GM23248 (cell line): ENCODE measurements at places on chromosomes 5 and 9.
A peak's percentile ranks its signal among the peaks of the same experiment; 100 is the strongest.

GRCh38 chr5:77993855-77994318 lies 217.7 kb upstream of the TBCA start:
- DNase-seq = no peak

GRCh38 chr5:78647351-78647818 lies 1.2 kb downstream of the LHFPL2 start:
- DNase-seq = peak; percentile 69

DNA sequence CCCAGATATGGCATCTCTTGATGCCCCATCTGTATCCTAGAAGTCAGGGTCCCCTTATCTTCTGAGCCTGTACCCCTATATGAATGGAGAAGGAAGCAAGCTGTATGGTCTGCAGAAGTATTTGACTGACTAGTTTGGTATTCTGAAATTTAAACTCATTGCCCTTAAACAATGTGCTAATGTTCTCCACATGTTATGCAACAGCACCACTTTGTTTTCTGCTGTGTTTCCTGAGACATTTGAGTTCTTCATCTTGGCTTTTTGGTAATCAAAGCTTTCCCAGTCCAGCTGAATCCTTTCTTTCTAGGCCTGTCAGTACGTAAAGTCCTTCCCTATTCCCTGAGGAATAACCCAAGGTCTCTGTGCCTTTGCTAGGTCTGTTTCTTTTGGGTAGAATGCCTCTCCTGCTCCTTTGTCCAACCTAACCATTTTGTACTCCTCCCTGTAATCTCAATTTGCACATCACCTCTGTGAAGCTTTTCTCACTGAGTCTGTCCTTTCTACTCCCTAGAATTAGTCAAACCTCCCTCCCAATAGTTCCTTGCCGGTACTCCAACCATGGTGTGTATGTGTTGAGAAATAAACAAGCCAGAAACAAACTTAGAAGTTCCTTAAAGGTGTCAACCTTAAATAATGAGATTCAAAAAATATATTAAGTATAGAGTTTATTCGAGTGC lies 72.1 kb upstream of the HSPB3 start:
- DNase-seq = peak; percentile 50

- DNase-seq = no peak
Observed at GRCh38 chr9:36116593-36116992, 19.9 kb upstream of the GLIPR2 start.

- peak; percentile 59 for DNase-seq
Observed at GRCh38 chr5:95959888-95960666, 1.6 kb downstream of the ELL2 start.

- peak; percentile 83 for DNase-seq
Observed at GRCh38 chr5:39518516-39518915, 93.7 kb upstream of the DAB2 start.

- peak; percentile 66 for DNase-seq
Observed at GRCh38 chr5:55418994-55419968, 111.5 kb downstream of the MTREX start.

DNA sequence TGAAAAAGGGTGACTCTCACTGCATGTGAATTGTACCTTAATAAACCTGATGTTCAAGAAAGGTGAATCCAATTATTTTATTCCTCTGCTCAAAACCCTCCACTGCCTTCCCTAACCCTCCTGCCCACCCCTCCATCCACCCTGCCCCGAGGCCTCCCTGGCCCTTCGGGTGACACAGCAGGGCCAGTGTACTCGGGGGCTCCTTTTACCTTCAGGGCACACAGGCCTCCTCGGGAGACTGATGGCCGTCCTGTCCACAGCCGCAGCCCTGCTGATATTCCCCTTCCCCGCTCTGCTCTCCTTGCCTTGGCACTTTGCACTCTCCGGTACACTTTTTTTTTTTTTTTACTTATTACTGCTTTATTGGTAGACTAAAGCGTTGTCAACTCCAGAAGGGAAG lies 234.0 kb downstream of the CACNA1B start:
- no peak for DNase-seq

GRCh38 chr5:6447384-6448140 lies 1.1 kb upstream of the UBE2QL1 start:
- no peak for DNase-seq

- DNase-seq = no peak
Observed at GRCh38 chr9:38109601-38110000, 40.6 kb upstream of the SHB start.

- DNase-seq = no peak
Observed at GRCh38 chr5:82992646-82993045, 84.5 kb downstream of the TMEM167A start.

DNA sequence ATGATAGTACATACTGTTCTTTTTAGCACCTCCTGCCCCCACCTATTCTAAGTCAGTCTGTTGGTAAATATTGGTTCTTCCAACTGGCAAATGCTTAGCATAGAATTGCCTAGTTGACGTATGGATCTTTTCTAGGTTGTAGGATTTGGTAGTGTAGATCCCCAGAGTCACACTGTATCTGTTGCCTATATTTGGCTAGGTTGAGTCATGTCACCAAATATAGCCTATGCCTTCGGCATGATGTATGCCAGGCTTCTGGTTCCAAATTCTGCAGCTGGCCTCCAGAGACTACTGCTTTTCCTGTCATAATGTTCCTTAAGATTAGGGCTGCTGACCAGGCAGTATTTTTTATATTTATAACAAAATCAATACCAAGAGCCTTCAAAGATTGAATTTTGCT lies 38.2 kb downstream of the CPEB4 start:
- peak; percentile 68 for DNase-seq

GRCh38 chr5:53890490-53890889 lies 330.1 kb downstream of the NDUFS4 start:
- DNase-seq = no peak

DNA sequence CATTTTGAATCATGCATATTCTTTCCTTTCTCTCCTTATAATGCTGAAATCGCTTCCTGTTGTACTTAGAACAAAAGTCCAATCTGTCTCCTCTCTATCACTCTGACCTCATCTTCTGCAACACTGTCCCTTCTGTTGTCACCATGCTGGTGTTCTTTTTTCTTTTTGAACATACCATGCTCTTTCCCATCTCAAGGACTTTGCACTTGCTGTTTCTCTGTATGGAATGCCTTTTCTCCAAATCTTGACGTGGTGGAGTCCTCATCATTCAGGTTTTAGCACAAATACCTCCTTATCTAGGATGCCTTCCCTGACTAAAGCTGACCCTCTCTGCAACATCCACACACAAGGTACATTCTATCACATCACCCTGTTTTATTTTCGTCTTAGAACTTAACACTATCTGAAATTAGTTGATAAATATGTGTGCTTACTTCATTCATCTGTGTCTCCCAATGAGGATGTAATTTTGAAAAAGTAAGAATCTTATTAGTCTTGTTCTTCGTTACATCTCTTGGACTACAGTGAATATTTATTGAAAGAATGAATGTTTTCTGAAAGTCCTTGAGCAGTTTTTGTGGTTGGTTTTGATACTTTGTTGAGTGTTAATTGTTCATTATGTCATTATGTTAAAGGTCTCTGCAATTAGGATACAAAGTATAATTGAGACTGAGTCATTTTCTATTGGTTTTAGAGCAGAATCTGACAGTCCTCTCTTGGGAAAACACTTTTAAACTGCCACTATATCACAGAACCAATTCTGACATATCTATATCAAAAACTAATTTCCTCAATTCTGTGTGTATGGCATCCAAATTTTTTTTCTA lies 145.3 kb upstream of the RASA1 start:
- DNase-seq = no peak

GRCh38 chr5:108862211-108862610 lies 114.5 kb downstream of the FER start:
- no peak for DNase-seq

GRCh38 chr5:96252596-96252995 lies 180.5 kb downstream of the PCSK1 start:
- peak; percentile 29 for DNase-seq

DNA sequence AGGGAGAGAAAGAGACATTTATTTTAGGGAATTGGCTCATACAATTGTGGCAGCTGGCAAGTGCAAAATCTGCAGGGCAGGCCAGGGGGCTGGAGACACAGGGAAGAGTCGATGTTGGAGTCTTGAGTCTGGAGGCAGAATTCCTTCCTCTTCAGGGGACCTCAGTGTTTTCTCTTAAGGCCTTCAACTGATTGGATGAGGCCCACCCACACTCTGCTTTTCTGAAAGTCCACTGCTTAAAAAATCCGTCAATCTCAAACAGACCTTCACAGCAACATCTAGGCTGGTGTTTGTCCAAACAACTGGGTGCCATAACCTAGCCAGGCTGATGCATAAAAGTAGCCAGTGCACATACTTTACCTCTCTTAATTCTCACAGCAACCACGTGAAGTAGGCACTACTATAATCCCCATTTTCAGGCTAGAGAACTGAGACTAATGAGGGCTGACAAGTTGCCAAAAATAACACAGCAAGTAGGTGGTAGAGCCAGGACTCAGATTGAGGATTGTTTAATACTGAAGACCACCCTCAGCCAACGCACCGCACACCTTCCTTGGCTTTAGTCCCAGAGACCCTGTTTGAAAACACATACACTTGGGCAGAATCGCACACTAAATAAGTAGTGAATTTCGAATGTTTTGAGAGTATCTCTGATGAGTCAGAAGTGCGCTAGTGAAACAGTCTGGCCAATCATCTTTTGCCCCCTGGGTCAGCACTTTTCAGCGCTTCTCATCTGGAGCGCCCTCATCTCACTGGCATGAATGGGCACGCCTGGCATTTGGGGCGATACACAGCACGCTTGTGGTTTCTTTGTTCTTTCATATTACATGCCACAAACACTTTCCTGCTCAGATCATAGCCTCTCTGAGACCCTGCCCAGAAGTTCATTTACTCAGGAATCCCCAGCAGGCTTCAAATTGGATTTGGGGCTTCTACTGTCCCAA lies 591.4 kb downstream of the CCDC171 start:
- DNase-seq = no peak

- DNase-seq = peak; percentile 77
Observed at GRCh38 chr9:136978073-136978864, 965 bp downstream of the PTGDS start.

DNA sequence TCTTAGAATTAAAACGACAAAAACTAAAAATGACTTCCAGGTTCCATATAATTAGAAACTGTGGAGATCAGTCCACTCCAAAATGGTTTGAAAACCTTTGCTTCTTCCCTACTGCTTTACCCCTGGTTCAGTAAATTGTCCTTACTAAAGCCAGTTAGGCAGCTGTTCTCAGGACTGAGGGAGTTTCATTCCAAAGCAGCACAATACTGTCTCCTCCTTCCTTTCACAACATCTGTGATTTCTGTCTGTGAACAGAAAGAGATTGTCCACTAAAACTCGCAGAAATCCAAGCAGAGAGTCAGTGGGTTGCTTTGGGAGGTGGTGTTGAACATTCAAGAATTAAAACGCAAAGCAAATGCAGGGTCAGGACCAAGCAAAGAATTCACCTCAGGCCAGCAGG lies 740.8 kb upstream of the ZNF608 start:
- peak; percentile 5 for DNase-seq

DNA sequence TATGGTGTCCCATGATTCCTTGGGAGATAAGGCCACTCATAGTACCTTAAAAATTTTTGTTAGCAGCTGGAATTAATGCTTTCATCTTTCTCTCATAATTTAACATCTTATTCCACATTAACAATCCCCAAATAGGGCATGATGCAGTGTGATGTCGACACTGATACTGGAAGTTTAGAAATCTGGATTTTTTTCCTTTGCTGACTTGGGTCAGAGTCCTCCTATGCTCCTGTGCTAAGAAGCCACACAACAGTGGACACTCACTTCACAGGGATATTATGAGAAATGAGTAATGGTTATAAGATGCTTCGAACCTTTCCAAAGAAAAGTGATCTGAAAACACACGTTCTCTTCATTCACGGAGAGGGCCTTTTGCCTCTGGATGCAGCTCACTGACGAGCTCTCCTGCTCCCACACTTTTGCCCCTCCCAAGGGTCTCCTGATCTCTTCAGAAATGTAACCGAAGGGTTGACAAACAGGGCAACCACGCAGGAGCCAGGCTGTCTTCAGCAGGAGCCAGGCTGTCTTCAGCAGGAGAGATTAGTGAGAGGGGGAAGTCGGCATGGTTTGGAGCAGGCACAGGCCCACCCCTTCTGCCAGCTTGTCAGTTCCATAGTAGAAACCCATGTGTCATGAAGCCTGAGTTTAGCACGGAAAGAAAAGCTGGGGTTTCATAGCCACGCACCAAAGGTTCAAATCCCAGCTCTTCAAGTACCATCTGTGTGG lies 247.8 kb downstream of the AOPEP start:
- peak; percentile 37 for DNase-seq

DNA sequence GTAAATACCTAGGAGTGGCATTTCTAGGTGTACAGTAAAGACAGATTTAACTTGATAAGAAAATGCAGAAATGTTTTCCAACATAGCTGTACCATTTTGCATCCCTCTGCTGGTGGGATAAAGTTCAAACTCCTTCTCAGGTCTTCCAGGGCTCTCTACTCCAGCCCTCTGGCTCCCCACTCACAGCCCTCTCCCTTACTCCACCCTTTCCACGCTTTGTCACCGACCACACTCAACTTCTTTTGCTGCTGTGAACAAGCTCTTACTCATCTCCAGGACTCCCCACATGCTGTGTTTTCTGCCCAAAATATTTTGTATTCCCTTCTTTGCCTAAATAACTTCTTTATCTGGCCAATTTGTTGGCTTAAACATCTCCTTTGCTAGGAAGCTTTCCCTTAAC lies 90.6 kb upstream of the OSMR start:
- DNase-seq = peak; percentile 85

DNA sequence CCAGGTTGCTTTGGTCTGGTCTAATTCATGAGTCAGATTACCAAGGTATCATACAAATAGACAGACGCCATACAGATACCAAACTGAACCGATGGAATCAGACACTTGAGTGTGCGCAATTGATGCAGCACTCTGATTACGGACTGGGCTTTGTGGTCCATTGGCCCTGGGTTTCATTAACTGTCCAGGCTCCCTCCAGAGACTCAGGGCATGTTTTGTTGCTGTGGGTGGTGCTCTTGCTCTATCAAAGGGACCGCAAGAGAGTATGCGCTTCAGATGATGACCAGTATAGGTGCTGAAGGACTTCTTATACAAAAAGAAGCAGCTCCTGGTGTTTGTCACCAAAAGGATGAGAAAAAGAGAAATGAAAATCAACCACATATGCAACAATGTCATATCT lies 36.9 kb upstream of the ANKRD55 start:
- no peak for DNase-seq

DNA sequence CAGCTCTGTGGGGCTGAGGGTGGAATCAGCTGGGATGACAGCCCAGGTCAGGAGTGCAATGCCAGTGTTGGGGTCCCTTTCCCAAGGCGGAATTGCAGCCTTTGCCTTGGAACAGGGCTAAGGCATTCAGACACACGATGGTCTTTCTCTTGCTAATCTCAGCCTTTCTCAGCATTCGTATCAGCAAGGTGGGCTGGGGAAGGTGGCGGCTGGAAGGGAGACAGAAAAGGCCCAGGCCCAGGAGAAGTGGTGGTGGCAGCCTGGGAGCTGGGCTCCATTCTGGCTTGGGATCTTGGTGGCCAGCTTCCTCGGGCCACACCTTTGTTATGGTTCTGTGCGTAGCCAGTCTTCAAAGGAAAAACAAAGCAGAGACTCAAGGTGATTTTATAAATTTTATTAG lies 1.1 kb upstream of the ARHGEF28 start:
- DNase-seq = no peak

DNA sequence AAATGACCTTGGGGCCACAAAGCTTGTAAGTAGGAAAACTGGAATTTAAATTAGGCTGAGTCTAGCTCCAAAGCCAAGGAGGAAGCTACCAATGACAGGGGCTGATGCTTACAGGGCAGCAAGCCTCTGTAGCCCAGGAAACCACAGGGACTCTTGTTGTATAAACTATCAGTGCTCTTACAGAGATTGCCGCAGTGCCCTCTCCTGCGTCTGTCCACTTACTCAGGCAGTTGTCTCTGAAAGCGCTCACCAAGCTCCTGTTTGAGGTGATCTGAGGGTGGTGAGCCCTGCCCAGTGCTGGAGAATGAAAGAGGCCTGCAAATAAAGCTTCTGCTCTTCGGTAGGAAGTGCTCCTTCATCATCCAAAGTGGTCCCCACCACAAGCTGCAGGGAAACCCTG lies 498.8 kb downstream of the ARHGEF28 start:
- no peak for DNase-seq
